ENCODE measurements at places on chromosomes 5 and 9.

- DNase-seq, result no peak
These were observed 38.0 kb downstream of the PALM2AKAP2 start for GRCh38 chr9:109817846-109818472.

DNA sequence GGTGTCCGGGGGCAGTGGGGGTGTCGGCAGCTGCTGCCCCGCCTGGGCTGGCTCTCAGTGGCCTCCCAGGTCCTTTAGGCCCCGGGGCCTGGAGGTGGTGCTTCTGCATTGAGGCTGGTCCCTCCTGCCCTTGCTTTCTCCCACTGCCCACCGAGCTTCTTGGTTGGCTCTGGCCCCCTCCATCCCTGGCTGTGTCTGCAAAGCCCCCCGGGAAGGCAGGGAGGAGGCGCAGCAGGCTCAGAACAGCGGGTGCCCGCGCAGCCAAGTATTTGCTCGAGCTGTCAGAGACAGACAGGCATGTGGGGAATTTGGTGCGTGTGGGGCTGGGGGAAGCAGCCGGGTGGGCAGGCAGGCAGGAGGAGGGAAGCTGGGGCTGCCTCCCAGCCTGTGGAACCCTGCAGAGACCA lies 11.5 kb downstream of the CXXC5 start:
- no peak for DNase-seq

- no peak for DNase-seq
These were observed 4.6 kb upstream of the SLC25A48 start for GRCh38 chr5:135829681-135830383.

- DNase-seq, result no peak
These were observed 39.1 kb upstream of the BASP1 start for GRCh38 chr5:17178373-17178675.

GRCh38 chr9:128421482-128421996 lies 882 bp downstream of the CERCAM start:
- no peak for DNase-seq

- no peak for DNase-seq
These were observed 23.4 kb downstream of the C9orf50 start for GRCh38 chr9:129597355-129598088.

- DNase-seq, result no peak
These were observed 245.8 kb upstream of the PCSK5 start for GRCh38 chr9:75644649-75645048.

- DNase-seq, result no peak
These were observed 2208.1 kb upstream of the WWC1 start for GRCh38 chr5:166083183-166083959.

Measured in stimulated activated CD4-positive, alpha-beta T cell treated with anti-CD3 and anti-CD28 coated beads, Interleukin-12 subunit alpha, Interleukin-12 subunit beta, amount 100 ng/mL, for 4 hours (primary cell).